ENCODE measurements at places on chromosomes 1 and 21. TPM values are rescaled to one million over a fixed set of nuclear protein-coding genes. Genes with fewer than 3 reads are reported as not detected.

GRCh38 chr1:85612704-85613361 lies 32.3 kb downstream of the CCN1 start:
- peak; percentile 40 for ATAC-seq

GRCh38 chr1:100313382-100313781 lies 38.9 kb upstream of the CDC14A start:
- no peak for ATAC-seq

GRCh38 chr1:36258960-36259344 lies 34.7 kb downstream of the THRAP3 start:
- ATAC-seq: no peak

DNA sequence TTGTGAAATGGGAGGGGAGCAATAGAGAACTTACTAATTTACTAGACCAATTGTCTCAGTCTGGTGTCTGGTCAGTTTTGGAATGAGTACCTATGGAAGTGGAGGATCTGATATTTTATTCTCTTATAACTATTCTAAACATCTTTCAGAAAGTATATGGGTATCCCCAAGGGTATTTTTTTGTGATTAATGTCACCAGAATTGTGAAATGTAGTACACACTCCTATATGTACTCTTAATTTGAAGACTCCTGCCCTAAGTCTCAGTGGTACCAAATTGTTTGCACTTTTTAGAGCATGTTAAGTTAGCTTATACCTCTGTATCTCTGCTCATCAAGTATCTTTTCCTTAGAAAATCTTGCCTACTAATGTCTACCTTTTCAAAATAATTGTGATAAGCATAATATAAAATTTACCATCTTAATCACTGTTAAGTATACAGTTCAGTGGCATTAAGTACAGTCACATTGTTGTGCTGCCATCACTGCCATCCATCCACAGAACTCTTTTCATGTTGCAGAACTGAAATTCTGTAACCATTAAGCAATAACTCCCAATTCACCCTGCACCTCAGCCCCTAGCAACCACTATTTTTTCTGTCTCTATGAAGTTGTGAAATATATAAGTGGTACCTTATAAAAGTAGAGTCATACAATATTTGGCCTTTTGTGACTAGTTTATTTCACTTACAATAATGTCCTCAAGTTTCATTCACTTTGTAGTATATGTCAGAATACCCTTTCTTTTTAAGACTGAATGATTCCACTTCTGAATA lies 40.5 kb downstream of the SLC30A7 start:
- no peak for ATAC-seq

- no peak for ATAC-seq
Measured at GRCh38 chr1:145886816-145887215, 1.1 kb upstream of the ANKRD35 start.

GRCh38 chr1:200869753-200870391 lies 2.9 kb upstream of the GPR25 start:
- ATAC-seq: no peak

DNA sequence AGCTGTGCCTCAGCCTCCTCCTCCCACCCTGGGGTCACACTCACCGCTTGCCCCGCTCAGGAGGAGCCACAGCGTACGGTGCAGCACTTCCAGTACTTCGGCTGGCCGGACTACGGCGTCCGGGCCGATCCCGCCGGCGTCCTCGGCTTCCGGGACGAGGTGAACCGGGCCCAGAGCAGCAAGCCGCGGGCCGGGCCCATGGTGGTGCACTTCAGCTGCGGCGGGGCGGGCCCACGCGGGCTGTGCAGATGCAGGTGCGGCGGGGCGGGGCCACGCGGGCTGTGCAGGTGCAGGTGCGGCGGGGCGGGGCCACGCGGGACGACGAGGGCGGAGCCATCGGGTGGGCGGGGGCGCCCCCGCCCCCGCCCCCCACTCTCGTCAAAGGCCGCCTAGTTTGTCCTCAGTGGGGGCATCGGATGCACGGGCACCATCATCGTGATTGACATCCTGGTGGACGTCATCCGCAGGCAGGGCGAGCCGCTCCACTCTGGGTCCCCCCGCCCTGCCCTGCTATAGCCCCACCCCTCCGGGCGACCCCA lies 5.5 kb downstream of the RNF223 start:
- peak; percentile 3 for ATAC-seq

DNA sequence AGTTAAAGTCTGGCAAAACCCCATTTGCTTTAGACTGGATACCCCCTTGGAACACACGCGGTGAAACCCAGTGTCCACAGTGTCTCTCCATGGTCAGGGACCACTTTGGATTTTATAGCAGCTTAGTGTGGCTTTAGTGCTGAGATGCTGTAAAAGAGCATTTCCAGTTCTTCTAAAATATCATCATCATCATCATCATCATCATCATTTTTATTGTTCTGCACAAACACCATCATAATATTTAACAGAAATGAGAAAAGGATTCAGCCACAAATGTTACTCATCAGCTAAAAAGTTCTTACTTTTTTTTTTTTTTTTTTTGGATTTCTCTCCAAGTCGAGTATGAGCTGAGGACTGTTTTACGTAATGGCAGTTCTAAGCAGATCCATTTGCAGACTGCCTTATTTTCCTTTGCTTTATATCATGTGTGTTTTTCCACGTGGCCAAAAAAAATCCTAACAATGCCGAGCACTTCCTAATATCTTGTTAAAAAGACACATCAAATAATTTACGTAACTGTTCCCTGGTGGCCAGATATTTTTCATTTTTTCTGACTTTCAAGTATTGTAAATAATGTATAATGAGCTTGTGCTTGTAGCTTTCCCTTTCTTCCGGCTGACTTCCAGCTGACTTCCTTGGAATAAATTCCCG lies 62.8 kb downstream of the EVA1C start:
- no peak for ATAC-seq

CGN gene
- 3.3 TPM for total RNA-seq

TCHH gene
- 0.47 TPM for total RNA-seq

BEST4 gene
- total RNA-seq: 0.23 TPM

ZBTB8A gene
- 15.6 TPM for total RNA-seq

FAM72A gene
- 2.4 TPM for total RNA-seq

PRDM16 gene
- total RNA-seq: 0.88 TPM

TAL1 gene
- 2.8 TPM for total RNA-seq

Measured in motor neuron (in vitro differentiated cells).